IPS DF 6.9 (cell line): ENCODE measurements at places on chromosomes 12 and 14.

DNA sequence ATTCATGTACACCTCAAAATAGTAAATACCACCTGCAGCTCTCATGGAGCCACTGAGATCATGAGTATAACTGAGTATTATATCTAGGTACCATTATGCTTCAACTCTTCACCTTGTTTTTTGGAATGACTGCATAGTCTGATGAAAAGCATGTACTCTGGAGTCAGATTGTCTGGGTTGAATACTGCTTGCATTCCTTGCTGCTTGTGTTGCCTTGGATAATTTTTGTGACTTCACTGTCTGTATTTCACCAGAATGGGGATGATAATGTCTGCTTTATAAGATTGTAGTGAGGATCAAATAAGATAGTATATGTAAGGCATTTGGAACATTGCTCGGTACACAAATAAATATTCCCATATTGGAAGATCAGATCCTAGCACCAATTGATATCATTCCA is 54.2 kb downstream of the SUSD6 start:
- DNase-seq, result no peak

DNA sequence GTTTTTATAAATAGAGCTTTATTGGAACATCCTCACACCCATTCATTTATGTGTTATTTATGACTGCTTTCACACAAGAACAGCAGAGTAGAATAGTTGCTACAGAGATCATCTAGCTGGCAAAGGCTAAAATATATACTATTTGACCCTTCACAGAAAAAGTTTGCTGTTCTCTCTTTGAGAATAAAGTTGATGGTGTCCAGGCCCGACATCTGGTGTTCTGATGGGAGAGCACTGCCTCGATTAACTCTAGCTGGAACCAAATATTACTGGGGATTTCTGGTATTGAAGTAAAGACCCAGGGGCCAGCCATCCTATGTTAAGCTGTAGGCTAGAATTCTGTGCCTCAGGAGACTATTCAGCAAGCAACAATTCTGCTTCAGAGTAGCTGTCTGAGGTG is 21.8 kb downstream of the FAM234B start:
- DNase-seq, result no peak

- DNase-seq, result no peak
Observed at GRCh38 chr12:62802984-62803383, 132.0 kb downstream of the PPM1H start.

DNA sequence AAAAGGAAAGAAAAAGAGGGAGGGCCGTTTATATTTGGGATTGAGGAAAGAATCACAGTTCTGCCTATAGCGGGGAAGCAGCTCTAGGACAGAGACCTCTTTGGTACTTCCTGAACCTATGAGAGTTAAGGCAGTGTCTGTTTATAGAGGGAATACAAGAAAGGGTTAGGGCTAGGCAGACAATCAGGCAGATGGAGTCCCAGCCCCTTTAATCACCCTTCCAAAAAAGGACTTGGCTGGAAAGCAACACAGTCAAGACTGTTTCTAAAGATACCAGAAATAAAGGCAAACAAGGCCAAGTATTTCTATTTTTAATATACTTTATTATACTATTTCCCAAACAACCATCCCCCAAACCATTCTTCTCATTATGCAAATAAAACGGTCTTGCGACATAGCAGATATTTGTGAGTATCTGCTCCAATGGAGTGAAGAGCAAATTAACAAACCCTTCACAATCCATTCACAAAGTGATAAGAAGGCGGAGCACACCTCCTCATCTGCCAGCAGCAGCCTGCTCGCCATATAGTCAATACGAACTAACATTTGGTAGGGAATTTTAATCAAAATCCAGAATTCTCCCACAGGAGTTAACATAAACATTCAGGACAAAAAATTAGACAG is 697 bp upstream of the GRIP1 start:
- no peak for DNase-seq

- no peak for DNase-seq
Observed at GRCh38 chr14:52447236-52447635, 105.1 kb downstream of the TXNDC16 start.

GRCh38 chr12:51980809-51981127 is 26.0 kb upstream of the TAMALIN start:
- DNase-seq, result no peak

DNA sequence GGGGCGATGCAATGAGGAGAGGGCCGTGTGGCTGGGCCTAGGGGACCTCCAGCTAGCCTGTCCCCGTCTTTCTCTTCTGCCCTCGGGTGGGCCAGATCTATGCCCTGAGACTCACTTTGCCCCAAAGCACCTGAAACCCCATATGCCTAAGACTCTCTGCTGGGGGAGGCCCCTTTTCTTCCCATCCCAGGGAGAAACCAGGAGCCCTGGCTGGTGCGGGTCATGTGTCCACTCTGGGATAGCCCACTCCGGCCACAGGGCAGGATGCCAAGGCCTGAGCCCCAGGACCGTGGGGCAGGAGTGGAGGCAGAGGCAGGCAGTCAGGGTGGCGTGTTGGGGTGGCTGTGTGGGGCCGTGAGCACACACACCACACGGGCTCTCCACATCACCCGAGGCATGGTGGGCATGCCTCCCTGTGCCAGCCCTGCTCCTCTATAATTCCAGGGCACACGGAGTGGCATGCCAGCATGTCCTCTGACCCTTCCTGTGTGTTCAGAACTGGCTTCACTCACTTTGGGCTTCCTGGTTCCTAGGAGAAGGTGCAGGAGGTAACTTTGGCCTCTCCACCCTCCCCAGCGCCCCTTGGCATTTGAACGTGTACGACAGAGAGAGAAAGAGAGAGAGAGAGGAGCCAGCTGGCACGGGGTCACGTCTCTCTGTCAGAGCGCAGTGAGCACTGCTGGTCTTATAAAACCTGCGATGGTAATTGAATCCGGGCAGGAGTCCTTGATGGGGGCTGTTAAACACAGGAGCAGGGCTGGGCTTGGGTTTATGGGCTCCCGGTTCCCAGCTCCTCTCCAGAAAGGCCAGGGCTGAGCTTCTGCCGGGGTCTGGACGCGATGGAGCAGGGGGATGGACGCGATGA is 144.2 kb downstream of the KIF26A start:
- DNase-seq, result no peak

DNA sequence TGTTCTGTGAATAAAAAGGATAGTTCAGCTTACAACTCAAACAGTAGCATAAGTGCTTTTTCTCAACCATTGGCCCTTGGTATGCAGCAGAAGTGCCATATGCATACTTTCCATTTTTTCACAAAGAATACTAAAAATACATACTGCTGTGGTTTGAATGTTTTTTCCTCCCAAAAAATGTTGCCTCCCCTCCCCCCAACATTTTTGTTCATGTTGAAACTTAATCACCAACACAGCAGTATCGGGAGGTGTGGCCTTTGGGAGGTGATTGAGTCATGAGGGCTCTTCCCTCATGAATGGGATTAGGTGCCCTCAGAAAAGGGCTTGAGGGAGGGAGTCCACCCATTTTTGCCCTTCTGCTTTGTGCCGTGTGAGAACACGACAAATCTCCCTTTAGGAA is 198.6 kb downstream of the ESR2 start:
- no peak for DNase-seq

GRCh38 chr14:51677266-51677665 is 25.6 kb downstream of the FRMD6 start:
- no peak for DNase-seq
